Muscle of arm (tissue), 14 donors: ENCODE measurements at places on chromosomes 1 and 21. TPM values are rescaled to one million over a fixed set of nuclear protein-coding genes. Genes with fewer than 3 reads are reported as not detected.

The VCAM1 gene
- polyA plus RNA-seq: 11.8 TPM

DNA sequence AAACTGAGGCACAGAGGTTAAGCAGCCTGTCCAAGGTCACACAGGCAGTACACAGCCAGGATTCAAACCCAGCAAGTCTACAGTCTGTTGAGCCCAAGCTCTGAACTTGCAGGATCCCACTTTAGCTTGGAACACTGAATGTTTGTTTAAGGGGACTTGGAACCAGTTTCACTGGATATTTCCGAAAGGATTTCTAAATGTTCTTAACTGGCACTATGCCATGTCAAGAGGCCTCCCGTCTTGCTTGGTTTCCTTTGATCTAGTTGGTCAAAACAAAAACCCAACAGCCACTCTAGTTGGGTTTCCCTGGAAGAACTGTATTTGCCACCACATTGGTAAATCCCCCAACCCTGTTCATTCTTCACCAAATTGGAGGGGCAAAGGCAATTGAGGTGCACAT is 317.6 kb upstream of the KAZN start:
- no peak for DNase-seq

DNA sequence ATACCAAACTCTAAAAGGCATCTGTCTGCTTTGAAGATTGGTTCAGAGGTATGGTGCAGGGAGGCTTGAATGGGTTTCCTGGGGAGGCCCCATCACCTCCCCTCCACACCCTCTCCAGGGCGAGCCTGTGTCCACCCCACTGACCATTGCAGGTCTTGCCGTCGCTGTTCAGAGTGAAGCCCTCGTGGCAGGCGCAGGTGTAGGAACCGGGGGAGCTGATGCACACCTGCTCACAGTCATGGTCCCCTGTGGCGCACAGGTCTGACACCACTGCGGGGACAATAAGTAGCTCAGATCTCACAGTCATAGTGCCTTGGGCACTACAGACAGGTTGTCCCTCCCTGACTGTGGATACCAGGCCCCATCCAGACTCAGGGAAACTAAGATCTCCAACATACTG is 6.7 kb downstream of the MATN1 start:
- no peak for DNase-seq

The SLC9C2 gene
- not detected for polyA plus RNA-seq

The ESRRG gene
- 18.8 TPM for polyA plus RNA-seq

- DNase-seq: no peak
These were observed 96.1 kb upstream of the GRIK3 start for GRCh38 chr1:37130221-37130948.

DNA sequence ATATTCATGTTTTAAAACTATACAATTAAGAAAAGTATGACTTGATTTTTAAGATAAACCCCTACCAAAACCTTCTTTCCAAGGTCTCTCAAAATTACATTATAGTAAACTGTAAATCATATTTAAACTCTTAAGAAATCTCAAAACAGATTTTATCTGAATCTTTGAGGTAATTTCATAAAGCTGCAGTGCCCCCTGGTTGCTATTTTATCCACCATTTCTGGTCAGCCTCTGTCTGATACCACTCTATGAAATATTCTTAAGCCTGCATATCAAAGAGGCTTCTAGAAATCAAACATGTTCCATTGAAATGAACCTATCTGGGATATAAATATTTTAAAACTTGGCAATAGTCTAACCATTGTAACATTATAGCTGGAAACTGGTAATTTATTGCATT is 317.3 kb downstream of the COL11A1 start:
- peak; percentile 7 for DNase-seq

The BTF3L4 gene
- 77.3 TPM for polyA plus RNA-seq

DNA sequence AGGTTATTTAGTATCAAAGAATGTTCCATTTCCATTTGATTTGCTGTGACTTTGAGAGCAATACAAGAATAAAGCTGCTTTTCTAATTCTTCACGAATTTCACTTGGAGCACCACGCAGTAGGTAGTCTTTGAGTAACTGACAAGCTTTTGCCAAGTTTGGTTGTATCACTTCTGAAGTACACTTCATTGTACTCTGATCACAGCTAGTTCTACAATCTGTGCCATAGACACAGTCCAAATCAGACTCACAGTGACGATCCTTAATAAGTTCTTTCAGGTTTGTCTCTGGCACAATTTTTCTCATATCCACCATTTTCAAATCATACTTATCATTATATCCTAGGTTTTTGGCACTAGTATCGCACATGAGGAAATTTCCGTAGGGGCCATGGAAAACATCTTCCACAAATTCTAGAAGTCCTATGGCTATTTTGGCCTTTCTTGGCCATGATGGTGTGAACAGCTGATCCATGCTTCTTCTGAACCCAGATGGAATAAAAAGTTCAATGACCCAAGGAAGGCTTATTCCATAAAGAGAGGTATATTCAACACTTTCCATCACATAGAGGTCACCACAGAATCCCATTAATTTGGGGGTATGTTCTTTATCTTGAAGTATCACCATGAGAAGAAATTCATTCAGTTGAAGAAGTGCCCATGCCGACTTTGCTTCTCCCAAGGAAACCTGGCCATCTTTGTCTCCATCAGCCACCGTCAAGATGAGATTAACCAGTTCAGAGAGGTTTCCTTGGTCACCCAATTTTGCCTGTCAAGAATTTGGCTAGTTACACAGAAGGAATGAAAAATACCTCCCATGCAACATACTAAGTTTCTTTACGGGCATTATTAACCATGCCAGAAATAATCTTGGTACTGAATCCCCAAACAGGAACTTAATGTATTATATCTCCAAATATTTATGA is 11.9 kb downstream of the RPL5 start:
- no peak for DNase-seq

DNA sequence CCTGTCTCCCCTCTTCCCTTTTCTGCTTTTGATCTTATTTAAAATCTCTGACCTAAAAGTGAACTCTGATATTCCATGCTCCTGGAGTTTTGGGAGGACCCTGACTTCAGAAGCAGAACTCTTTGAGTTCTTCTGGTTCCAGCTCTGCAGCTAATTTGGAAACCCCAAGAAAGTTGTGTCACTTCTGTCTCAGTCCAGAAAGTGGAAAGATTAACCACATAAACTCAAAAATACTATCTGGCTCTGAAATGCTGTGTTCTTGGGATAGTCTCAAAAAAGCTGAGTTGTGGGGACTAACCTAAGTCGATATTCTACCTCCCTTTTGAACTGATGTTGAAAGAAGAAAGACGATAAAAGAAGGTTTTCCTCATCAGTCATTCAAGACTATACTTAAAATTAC is 59.8 kb downstream of the ITPKB start:
- DNase-seq: no peak

GRCh38 chr1:14783592-14783886 is 185.1 kb downstream of the KAZN start:
- DNase-seq: no peak

DNA sequence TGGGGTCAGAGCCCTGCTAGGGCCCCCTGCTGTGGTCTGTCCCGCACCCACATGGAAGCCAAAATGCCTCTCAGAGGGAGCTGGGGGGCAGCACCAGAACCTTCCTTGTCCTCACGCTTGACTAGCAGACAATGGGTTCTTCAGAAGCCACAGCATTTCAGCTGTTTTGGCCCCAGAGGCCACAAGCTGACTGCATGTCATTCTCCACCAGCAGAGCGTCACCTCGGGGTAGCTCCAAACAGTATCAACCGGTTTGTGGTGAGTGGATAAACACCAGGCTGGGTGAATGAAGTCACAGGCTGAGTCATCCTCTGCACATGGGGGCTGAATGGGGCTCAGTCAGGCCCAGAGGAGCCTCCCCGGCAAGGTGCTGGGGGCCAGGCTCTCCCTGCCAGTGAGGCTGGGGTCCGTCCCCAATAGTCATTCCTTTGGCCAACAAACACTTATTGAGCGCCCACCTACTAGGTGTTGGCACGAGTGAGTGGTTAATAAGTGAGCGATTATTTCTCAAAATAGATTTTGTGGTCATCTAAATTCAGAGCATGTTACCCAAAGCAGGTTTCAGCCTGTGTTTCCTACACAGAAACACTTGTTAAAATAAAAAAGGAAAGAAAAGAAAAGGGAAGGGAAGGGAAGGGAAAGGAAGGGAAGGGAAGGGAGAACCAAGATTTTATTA is 9.1 kb downstream of the OLIG1 start:
- DNase-seq: no peak

DNA sequence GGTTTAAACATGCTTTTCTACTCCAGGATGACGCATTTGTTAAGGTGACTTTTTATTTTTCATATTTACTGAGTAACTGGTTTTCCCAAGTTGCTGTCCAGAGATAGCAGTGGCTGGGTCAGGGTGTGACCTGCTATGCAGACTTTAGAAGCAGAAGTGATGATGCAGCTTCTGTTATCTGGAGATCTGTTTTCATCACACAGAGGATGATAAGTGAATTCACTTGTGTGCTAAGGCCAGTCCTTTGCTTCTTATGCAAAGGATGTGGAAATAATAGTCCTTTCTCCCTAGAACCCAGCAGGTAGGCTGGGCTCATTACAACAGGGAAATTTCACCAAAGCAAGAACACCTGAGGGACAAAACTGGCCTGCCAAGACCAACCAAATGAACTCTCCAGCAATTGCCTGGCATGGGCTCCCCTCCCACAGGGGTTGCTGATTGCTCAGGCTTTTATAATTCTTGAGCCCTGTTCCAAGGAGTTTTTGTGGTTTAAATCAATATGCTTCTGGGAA is 97.8 kb upstream of the LPGAT1 start:
- DNase-seq: no peak

GRCh38 chr1:85992791-85993190 is 163.8 kb downstream of the COL24A1 start:
- DNase-seq: peak; percentile 52

DNA sequence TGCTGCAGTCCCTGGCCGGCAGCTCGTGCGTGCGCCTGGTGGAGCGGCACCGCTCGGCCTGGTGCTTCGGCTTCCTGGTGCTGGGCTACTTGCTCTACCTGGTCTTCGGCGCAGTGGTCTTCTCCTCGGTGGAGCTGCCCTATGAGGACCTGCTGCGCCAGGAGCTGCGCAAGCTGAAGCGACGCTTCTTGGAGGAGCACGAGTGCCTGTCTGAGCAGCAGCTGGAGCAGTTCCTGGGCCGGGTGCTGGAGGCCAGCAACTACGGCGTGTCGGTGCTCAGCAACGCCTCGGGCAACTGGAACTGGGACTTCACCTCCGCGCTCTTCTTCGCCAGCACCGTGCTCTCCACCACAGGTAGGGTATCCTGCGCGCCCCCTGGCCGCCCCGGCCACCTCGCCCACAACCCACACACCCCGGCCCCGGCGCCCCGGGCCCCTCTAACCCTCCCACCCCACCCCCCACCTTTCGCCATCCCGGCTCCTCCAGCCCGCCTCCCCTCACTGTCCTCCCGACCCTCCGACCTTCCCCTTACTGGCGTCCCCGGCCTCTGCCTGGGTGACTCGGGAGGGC is 352 bp downstream of the KCNK1 start:
- peak; percentile 53 for DNase-seq

- DNase-seq: peak; percentile 62
These were observed at the start of gene TMEM51 for GRCh38 chr1:15153184-15153841. Gene TMEM51 (plus strand): TSS chr1:15153747. CDS start chr1:15215088, 61,341 bp downstream.

The BGLAP gene
- not detected for polyA plus RNA-seq

- peak; percentile 69 for DNase-seq
These were observed 64.1 kb downstream of the KIFAP3 start for GRCh38 chr1:170010443-170010842.

GRCh38 chr1:90707363-90707710 is 9.8 kb downstream of the BARHL2 start:
- DNase-seq: no peak

- no peak for DNase-seq
These were observed 30.0 kb upstream of the RALGPS2 start for GRCh38 chr1:178694923-178695525.

The SCMH1 gene
- polyA plus RNA-seq: not detected

- no peak for DNase-seq
These were observed 39.8 kb upstream of the KIAA0040 start for GRCh38 chr1:175232335-175232734.

DNA sequence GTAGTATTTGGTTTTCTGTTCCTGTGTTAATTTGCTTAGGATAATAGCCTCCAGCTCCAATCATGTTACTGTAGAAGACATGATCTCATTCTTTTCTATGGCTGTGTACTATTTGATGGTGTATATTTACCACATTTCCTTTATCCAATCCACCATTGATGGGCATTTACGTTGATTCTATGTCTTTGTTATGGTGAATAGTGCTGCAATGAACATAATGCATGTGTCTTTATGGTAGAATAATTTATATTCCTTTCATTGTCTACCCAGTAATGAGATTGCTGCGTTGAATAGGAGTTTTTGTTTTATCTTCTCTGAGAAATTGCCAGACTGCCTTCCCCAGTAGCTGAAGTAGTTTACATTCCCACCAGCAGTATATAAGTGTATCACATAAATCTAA is 538.8 kb downstream of the LRRIQ3 start:
- no peak for DNase-seq

The ANKRD34A gene
- polyA plus RNA-seq: not detected

The DEDD gene
- polyA plus RNA-seq: 36.3 TPM

GRCh38 chr1:30533796-30534550 is 189.4 kb downstream of the MATN1 start:
- no peak for DNase-seq

DNA sequence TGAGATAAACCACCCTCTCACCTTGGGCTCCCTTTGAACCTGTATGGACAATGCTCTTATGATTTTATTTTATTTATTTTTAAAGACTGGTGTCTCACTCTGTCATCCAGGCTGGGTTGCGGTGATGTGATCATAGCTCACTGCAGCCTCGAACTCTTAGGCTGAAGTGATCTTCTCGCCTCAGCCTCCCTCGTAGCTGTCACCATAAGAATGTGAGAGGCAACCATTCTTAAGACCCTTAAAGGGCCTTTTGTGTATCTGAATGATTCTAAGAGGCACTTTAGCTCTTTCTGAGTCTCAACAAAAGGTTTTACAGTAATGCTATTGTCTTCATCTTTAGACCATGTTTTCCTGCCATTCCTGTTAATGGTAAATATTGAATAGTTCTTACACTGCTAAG is 67.0 kb downstream of the IVNS1ABP start:
- DNase-seq: no peak

GRCh38 chr1:15662477-15662876 is 21.6 kb upstream of the PLEKHM2 start:
- no peak for DNase-seq

GRCh38 chr1:151583796-151584195 is 28.1 kb upstream of the SNX27 start:
- no peak for DNase-seq

- no peak for DNase-seq
These were observed 44.5 kb downstream of the PKP1 start for GRCh38 chr1:201327687-201328240.

The SYDE2 gene
- polyA plus RNA-seq: 4.5 TPM

DNA sequence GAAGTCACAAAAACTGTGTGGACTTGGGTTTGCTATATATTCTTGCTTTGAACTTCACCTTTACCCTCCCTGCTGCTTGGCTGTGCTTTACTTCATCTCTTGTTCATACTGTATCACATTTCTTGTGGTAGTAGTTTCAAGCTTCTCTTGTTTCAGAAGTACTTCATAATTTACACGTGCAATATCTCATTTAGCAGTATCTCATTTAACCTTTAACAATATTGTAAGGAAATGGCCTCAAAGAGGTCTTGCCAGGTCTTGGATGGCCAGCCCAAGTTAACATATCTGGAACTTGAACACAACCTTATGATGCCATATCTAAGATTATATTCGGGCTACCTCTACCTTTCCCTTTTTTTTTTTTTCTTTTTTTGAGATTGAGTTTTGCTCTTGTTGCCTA is 1.7 kb upstream of the TRIM45 start:
- no peak for DNase-seq

The TCHHL1 gene
- polyA plus RNA-seq: not detected
